ENCODE measurements at places on chromosomes 4 and X. TPM values are rescaled to one million over a fixed set of nuclear protein-coding genes. Genes with fewer than 3 reads are reported as not detected.

- no peaks in the 10 kb centered on the region for H3K4me1 ChIP-seq
- DNase-seq, result no peak
- H3K27ac ChIP-seq, result no peak overlapping the region
- H3K27me3 ChIP-seq, result no peaks in the 10 kb centered on the region
- H3K36me3 ChIP-seq, result no peaks in the 10 kb centered on the region
- H3K4me3 ChIP-seq, result no peak overlapping the region
Observed at GRCh38 chr4:67751260-67751659, 2.9 kb downstream of the GNRHR start.

DNA sequence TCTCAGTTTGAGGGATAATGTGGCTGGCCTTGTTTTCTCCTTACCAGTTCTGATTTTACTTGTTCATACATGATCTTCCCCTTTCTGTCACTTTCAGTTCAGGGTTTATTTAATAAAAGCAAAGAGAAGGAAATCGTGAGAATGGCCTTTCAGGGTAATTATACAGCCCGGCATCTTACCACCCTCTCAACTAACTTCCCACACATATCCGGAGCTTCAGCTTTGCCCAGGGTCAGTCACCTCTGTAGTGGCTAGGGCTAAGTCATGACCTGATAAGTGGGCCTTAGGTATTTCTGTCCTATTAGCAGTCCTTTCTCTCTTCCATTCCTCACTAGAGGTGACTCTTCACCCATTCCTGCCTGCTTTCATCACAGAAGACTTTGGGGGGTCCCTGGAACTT lies 15.8 kb downstream of the TRPC5 start:
- no peaks in the 10 kb centered on the region for H3K4me1 ChIP-seq
- no peaks in the 10 kb centered on the region for H3K36me3 ChIP-seq
- no peaks in the 10 kb centered on the region for H3K27me3 ChIP-seq
- no peak overlapping the region for H3K4me3 ChIP-seq
- H3K27ac ChIP-seq, result no peak overlapping the region

DNA sequence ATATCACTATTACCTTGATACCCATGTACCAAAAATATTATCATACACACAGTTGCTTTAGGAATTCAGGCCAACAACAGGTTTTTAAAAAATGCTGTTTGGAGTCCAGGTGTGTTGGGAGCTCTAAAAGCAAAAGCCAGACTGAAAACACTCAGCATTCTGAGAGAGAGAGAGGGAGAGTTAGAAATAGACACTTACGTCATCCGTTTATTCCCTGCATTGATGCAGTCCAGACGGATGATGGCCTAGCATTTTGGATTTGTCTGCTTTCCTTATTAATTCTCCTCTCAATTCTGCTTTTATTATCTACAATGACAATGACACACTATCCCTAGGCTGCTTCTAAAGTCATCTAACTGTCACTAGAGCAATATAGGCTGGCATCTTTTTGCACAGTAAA lies 358.3 kb upstream of the BOD1L1 start:
- H3K4me3 ChIP-seq, result no peak overlapping the region
- no peak for DNase-seq
- H3K36me3 ChIP-seq, result no peaks in the 10 kb centered on the region
- no peak overlapping the region for H3K27ac ChIP-seq

GRCh38 chrX:133918361-133918771 lies 67.0 kb downstream of the GPC3 start:
- no peaks in the 10 kb centered on the region for H3K36me3 ChIP-seq
- H3K27me3 ChIP-seq, result no peaks in the 10 kb centered on the region

GRCh38 chr4:26723216-26723615 lies 137.4 kb upstream of the STIM2 start:
- DNase-seq, result no peak
- H3K27me3 ChIP-seq, result no peaks in the 10 kb centered on the region
- H3K4me1 ChIP-seq, result no peaks in the 10 kb centered on the region
- no peak overlapping the region for H3K27ac ChIP-seq

Gene ARAP2
- total RNA-seq, result 92.2 TPM
